B cell (primary cell): ENCODE measurements at places on chromosomes 11 and 22. TPM values are rescaled to one million over a fixed set of nuclear protein-coding genes. Genes with fewer than 3 reads are reported as not detected.

DNA sequence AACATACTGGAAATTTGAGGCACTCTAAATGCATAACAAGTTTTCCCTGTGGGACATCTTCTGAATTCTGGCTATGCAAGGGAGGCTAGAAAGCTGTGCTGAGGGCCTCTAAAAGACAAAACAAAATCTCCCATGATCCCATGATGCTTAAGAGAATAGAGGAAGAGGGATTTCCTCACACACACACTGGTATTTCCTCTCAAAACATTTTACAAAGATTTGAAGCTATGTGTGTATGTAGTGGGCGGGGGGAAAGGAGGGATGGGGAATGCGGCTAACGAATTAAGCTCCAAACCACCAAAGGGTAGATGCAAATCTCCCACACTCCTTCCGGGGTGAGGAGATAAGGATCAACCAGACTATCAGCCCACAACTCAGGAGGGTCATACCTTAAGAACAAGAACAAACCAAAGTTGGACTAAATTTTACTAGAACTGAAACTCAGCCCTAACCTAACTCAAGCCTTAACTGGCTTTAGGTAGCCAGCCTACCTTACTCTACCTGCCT lies 6.0 kb downstream of the OR2AT4 start:
- DNase-seq: no peak

DNA sequence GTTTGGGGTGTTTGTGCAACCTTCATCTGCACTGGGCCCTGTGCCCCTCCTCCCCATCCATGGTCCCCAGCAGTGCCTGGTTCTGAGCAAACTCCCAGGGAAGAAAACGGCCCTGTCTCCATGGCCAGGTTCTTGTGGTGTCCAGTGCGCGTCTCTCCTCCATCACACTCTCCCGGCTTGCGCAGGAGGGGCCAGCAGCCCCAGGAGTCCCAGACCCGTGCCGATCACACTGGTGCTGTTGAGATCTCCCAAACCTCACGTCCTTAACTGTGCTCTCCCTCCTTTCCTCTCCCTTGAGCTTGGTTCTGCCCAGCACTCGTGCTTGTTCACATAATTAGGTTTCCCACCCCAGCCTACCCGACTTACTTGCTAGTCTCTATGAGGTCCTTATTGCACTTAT lies 10.9 kb upstream of the GRK2 start:
- DNase-seq: no peak

DNA sequence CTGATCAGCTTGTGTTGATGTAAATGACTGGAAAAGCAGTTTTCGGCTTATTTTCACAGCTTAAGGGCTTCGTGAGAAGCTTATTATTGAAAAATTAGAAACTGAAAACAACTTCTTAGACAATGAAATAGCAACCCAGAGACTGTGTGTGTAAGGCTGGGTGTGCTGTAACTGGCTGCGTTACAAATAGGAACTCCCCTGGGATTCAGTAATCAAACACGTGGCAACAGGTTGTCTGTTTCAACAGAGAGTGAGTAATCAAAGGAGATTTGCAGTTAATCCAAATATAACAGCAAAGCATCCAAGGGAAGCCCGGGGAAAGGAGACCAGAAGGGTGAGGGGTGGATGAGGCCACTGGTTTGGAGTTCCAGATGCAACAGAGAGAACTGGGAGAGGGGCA lies 19.2 kb downstream of the NTM start:
- DNase-seq: no peak

DNA sequence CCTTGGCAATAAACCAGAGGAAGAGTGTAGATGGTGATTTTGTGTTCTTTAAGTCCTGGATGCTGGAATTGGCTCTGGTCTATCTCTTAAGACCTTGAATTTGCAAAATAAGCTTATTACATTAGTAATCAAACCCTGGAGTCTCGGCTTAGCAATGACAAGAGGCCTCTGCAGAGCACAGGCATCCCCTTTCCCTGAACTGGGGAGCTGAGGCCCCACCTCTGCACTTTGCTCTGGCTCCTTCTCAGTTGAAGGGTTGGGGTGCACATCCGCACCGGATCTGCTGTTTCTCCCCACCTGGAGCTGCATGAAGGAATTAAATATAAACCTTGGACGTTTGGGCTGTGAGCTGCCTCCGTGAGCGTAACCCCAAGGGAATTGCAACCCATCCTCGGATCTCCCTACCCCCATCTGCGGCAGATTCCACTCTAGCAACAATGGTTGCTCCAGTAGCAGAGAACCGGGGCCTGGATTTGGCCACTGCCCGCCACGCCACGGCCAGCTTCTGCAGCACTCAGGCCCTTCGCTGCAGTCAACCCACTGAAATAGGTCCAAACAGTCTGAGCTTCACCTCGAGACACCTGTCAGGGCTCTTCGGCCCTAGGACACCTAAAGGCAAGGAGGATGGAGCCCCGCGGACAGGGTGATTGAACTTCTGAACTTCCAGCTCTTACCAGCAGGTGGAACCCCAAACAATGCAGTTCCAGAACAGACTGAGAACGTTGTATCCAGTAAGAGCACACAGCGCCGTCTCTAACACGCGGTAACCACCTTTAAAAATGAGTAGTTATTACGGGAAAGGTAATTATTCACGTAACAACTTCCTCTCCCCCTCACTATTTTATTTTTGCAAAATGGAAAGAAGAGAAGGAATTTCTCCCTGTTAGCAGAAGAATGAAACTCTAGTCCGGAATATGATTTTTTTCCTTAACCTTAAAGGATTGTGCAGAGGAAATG lies 54.8 kb upstream of the CAPRIN1 start:
- DNase-seq: peak; percentile 85

GRCh38 chr11:66022401-66023185 lies 3.7 kb downstream of the CATSPER1 start:
- DNase-seq: peak; percentile 85

- DNase-seq: peak; percentile 74
Measured at GRCh38 chr11:696955-697491, 1.4 kb downstream of the TMEM80 start.

DNA sequence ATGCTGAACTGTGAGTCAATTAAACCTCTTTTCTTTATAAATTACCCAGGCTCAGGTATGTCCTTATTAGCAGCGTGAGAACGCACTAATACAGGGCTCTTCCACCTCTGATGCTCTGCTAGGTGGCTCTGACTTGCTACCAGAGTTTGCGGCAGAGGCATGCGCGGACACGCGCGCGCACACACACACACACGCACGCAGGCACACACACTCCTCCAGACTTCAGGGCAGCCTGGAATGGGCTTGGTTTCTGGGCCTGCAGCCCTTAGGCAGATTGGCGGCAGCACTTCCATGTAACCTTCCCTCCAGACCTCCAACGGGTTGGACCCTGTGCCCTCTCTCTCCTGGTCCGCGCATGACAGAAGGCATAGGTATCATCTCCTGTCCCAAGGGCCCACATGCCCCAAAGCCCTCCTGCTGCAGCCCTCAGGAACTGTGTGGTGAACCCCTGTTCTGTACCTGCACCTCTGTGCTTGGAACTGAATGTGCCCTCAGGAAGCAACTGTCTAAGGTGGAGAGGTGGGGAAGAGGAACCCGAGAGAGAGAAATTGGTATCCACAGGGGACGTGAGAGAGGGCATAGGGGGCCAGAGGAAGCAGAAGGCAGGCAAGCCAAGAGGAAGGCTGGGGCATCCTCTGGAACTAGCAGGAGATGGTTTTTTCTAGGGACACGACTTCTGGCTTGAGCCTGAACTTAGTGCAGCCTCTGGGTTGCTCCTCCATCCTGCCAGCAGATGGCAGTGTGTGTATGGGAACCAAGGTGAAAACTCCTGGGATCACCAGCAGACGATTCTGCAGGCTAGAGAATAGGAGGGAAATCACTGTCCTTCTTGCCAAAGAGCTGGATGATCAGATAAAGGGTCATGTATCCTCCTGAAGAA lies 23.4 kb upstream of the RIC3 start:
- DNase-seq: peak; percentile 78

DNA sequence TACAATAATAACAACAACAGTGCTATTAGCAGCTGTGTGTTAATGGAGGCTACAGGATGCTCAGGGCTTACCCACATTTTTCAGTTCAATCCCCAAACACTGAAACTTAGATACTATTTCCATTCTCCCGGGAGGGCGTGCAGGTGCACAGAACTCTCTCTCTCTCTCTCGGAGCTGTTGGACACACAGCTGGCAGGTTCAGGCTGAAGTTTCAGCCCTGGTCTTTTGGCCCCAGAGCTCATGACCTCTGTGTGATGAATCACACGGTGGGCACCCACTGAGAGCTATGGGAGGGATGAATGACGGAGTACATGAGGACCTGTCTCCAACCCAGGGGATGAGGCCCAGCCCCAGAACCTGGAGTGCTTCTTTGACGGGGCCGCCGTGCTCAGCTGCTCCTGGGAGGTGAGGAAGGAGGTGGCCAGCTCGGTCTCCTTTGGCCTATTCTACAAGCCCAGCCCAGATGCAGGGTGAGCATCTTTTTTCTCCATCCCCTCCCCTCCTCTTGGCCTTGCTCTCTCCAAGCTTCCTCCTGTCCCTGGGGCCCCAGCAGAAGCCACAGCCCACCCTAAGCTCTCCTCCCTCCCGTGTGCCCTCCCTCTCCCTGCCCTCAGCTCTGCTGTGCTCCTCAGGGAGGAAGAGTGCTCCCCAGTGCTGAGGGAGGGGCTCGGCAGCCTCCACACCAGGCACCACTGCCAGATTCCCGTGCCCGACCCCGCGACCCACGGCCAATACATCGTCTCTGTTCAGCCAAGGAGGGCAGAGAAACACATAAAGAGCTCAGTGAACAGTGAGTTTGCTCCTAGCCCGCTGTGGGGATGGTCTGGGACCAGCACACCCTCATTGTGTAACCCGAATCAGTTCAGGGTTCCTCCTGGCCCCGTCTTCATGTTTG lies 16.9 kb downstream of the CSF2RB start:
- no peak for DNase-seq

- DNase-seq: no peak
Measured at GRCh38 chr11:33021501-33021900, 5.8 kb downstream of the DEPDC7 start.

DNA sequence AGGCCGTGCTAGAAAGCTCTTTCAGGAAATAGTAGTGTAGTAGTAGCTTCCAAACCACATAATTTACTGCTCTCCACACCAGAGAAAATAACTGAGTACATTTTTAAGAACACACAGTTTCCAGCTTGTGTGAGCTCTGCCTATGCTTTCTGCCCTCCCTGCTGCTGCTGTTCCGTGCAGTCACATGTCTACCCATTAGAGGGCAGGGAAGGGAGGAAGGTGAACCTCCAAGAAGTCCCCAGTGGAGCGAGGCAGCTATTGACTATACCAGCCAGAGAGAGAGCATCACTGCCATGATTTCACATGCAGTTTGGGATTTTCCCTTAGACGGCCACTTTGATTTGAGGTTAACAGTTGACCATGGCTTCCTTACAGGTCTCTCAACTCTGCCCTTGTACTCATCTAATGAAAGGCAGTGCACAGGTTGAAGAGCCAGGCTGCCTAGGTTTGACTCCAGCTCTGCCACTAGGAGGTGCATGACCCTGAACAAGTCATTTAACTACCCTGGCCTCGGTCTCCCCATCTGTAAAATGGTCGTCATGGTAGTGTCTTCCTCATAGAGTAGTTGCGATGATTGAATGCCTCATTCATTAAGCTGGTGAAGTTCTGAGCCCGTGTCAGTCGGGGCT lies 19.7 kb upstream of the CTTN start:
- DNase-seq: no peak

GRCh38 chr11:121634889-121635288 lies 182.1 kb upstream of the SORL1-AS1 start:
- DNase-seq: no peak

DNA sequence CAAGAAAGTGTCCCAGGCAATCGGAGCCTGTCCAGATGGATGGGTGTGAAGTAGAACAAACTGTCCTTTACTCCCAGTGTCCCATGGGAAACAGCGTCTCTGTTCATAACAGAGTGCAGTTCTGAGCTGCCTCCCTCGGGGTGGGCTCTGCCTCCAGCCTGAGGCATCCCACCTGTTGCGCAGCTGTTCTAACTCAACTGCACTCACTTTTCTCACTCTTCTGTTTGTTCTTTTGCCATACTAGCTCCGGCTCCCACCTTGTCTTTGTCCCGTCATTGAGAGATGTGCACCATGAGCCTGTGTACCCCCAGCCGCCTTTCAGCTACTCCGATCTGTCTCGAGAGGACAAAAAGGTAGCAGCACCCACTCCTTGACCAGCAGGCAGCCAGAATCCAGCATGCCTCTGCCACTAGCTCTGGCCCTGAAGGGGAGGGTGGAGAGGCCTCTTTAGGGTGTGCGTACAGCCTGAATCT lies 20.7 kb upstream of the CDC42EP2 start:
- no peak for DNase-seq

GRCh38 chr11:115060840-115061239 lies 382.5 kb downstream of the NXPE2 start:
- no peak for DNase-seq

DNA sequence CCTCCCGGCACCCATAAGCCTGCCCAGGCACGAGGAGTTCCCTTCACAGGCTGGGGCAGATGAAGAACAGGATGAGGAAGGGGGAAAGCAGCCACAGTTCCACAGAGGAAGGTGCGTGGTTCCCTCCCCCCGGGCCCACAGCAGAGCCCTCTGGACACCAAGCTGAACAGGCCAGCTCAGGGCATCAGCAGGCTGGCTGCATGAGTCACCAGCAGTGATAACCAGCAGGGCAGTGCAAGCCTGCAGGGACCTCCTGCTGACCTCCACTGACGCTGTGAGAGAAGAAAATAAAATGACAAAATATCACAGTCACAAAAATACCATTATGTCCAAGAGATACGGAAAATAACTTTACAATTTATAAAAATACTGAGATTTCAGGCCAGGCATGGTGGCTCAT lies 11.5 kb downstream of the RTL6 start:
- no peak for DNase-seq

DNA sequence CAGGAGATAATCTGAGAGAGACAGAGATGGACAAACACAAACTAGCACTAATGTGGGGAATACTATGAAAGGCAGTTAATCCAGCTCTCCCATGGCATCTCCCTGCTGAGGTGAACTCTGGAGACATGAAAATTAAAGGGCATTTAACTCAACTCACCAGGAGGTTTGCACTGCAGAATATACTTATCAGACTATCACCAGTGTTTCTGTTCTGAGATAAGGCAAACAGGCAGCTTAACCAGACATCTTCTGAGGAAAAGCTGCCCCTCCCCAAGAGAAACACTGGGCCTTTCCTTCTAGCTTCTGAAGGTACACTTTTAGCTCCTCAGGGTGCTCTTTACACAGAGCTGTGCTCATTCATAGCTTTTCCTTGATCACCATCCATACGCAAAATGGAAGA lies 85.5 kb downstream of the AMBRA1 start:
- DNase-seq: no peak

DNA sequence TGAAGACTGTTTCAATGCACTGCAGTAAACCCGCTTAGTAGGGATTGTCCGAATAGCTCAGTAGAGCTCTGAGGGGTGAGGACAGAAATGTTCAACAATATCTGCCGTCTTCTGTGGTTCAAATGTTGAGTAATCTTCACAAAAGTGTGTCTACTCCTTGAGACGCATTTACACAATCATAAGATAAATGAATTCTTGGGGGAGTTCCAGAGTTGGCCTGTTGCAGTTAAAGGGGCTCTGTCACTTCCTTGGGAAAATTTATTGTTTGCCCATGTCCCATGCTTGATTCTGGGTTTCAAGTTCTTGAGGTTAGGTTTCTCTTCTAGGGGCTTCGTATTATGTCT lies 614 bp downstream of the ANO3 start:
- DNase-seq: no peak

OOSP3 gene
- total RNA-seq: not detected in 2 replicates

SLC22A24 gene
- not detected in 2 replicates for total RNA-seq

KCNJ11 gene
- total RNA-seq: 2.0 and 2.1 TPM in 2 replicates

ANAPC15 gene
- 27.1 and 29.2 TPM in 2 replicates for total RNA-seq
